ENCODE measurements at places on chromosomes 12 and 14.

GRCh38 chr12:58819345-58819744 lies 101.0 kb downstream of the LRIG3 start:
- no peak for DNase-seq

DNA sequence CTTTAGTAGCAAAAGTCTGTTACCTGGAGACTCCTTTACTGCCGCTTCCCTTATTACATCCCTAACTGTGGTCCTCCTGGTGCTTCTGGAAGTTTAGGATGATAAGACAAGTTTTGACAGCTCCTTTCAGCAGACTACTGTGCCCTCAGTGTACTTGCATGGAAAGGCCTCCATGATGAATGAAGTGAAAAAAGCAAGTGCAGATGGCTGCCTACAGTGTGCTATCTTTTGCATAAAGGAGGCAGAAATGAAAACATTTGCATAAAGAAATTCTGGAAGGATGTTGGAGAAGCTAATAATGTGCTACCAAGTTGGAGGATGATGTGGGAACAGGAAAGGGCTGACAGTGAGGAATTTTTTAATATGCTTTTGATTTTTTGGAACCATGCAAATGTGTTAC lies 4.5 kb downstream of the TCTN2 start:
- no peak for DNase-seq

DNA sequence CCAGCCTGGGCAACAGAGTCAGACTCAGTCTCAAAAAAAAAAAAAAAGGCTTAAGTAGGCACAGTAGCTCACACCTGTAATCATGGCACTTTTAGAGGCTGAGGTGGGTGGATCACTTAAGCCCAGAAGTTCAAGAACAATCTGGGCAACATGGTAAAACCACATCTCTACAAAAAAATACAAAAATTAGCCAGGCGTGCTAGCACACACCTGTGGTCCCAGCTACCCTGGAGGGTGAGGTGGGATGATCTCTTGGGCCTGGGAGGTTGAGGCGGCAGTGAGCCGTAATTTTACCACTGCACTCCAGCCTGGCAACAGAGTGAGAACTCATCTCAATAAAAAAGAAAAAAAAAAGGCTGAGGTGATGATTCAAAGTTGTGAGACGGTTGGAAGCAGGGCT lies 9.1 kb upstream of the RESF1 start:
- DNase-seq, result no peak

GRCh38 chr14:93269341-93270068 lies 62.4 kb downstream of the UBR7 start:
- no peak for DNase-seq

GRCh38 chr14:67392800-67393199 lies 19.2 kb downstream of the PLEK2 start:
- DNase-seq, result no peak
